Left kidney (tissue), 8 donors: ENCODE measurements at places on chromosomes 3 and 15. TPM values are rescaled to one million over a fixed set of nuclear protein-coding genes. Genes with fewer than 3 reads are reported as not detected.

The CCDC50 gene
- polyA plus RNA-seq, result 79.5 TPM

The QTRT2 gene
- 40.3 TPM for polyA plus RNA-seq

The EPB42 gene
- polyA plus RNA-seq, result 0.80 TPM

The ANKRD34C gene
- 0.10 TPM for polyA plus RNA-seq

The C2CD4B gene
- 0.28 TPM for polyA plus RNA-seq

The EFCAB12 gene
- 5.9 TPM for polyA plus RNA-seq

The FOXL2NB gene
- polyA plus RNA-seq, result 0.07 TPM

The LEKR1 gene
- 3.2 TPM for polyA plus RNA-seq

The CACNA2D3 gene
- 1.6 TPM for polyA plus RNA-seq

The THPO gene
- polyA plus RNA-seq, result 3.3 TPM

The GOLGA8S gene
- 1.4 TPM for polyA plus RNA-seq

The CSPG5 gene
- polyA plus RNA-seq, result 1.2 TPM

The TPRG1 gene
- polyA plus RNA-seq, result 0.68 TPM

The SH2D7 gene
- polyA plus RNA-seq, result 0.98 TPM

The UBAP1L gene
- 6.9 TPM for polyA plus RNA-seq

The LRRC2 gene
- polyA plus RNA-seq, result 1.8 TPM

The MOBP gene
- polyA plus RNA-seq, result 0.22 TPM
